ENCODE measurements at places on chromosomes 1 and 21.
A peak's percentile ranks its signal among the peaks of the same experiment; 100 is the strongest.

- no peak for DNase-seq
These were observed 51.0 kb downstream of the CASQ2 start for GRCh38 chr1:115717541-115717940.

- no peak for DNase-seq
These were observed 21.9 kb downstream of the LGALS8 start for GRCh38 chr1:236545621-236546169.

DNA sequence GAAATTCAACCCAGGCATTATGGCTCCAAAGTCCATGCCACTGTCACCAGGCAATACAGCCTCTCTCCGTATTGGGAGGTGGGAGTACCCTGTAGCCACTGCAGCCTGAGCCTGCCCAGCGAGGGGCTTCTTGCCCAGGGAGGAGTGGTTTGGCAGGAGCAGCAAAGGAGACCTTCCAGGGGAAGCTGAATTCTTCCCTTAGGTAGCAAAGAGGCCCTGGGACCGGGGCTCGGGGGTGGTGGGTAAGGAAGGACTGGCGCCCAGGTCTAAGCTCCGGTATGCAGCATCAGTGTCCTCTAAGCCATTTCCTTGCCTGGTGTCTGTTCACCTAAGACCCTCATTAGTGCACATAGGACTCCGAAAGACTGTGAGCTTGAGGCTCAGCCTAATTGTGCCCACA lies 17.0 kb downstream of the TNNT2 start:
- DNase-seq, result no peak

- DNase-seq, result no peak
These were observed 547.4 kb downstream of the LTN1 start for GRCh38 chr21:28445141-28445830.

- no peak for DNase-seq
These were observed 3.4 kb upstream of the PADI2 start for GRCh38 chr1:17122521-17123164.

GRCh38 chr21:26939601-26940111 lies 27.2 kb downstream of the ADAMTS5 start:
- no peak for DNase-seq

GRCh38 chr1:209063767-209064659 lies 519.5 kb upstream of the CAMK1G start:
- no peak for DNase-seq

DNA sequence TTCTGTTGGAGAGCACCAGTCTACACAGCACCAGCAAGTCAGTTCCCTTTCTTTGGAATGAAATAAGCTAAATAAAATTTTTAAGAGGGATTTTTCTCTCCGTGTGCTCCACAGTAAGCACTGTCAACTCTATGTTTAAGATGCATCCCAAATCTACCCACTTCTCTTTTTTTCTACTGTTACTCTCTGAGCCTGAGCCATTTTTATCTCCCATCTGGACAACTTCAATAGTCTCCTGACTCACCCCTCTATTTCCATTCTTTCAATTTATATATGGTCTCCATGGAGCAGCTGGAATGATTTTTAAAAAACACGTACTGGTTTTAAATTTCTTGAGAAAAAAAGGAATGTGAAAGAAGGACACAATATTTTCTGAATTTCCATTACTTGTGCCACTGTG lies 24.7 kb upstream of the CCT8 start:
- no peak for DNase-seq

- no peak for DNase-seq
These were observed 12.2 kb downstream of the DNASE2B start for GRCh38 chr1:84410328-84411095.

DNA sequence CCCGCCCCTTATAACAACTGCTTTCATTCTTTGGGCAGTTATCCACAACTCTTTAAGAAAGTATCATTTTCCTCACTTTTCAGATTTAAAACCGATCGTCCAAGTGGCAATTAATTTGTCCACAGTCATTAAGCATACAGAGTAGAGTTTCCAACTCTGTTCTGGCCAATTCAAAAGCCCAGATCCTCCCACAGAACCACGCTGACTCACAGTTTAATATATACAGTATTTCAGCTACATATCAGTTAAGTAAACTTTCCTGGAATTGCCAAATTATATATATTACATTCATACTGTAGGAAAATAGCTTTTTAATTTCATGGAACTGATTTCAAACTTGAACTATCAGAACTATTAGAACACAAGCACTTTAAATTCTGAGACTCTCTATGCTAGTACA lies 163.8 kb upstream of the ESRRG start:
- no peak for DNase-seq

DNA sequence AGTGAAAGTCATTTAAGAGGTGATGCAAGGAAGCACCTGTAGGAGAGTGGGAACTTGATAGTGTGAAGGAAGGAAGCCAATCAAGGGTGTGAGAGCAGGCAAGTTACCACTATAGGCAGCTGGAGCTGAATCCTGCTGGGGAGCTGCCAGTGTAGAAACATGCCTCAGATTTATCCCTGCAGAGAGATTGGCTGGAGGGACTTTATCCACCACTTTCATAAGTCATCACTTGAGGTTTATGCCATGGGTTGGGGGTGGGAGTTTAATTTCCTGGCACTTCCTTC lies 443.6 kb downstream of the PLPP3 start:
- no peak for DNase-seq

DNA sequence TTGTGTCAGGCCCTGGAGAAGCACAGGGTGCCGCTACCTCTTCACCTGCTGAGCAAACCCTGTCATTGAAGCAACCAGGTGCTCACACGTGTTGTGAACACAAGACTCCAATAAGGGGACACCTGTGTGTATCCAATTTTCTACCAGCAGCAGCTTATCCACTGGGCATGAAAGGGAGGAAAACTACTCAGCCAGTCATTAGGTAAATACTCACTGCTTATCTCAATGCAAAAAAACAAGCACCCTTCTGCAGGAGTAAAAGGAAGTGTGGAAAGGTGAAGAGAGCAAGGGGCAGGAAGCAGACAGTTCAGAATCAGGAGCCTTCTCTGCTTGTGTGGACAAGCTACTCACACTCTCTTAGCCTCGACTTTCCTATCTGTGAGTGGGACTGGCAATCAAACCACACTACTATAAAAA lies 148.9 kb downstream of the ETS2 start:
- DNase-seq, result no peak

- no peak for DNase-seq
These were observed at the start of gene TBX19 for GRCh38 chr1:168280296-168280927. TBX19 (plus strand) TSS chr1:168280877; CDS start chr1:168281091, 214 bp downstream.

DNA sequence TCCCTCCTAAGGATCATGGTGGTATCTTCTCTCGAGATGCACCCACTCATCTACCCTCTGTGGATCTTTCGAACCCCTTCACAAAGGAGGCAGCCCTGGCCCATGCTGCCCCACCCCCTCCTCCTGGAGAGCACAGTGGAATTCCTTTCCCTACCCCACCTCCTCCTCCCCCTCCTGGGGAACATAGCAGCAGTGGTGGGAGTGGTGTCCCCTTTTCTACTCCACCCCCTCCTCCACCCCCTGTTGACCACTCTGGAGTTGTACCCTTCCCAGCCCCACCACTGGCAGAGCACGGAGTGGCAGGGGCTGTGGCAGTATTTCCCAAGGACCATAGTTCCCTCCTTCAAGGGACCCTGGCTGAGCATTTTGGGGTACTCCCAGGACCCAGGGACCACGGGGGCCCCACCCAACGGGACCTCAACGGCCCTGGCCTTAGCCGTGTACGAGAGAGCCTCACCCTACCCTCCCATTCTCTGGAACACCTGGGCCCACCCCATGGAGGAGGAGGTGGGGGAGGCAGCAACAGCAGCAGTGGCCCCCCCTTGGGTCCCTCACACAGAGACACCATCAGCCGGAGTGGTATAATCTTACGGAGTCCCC lies 14.5 kb upstream of the TARS2 start:
- no peak for DNase-seq

GRCh38 chr1:206507284-206508129 lies at the start of gene RASSF5:
RASSF5 (plus strand) TSS chr1:206507531; CDS start chr1:206507603, 72 bp downstream.
- DNase-seq, result peak; percentile 56

All from stimulated activated CD8-positive, alpha-beta memory T cell treated with anti-CD3 and anti-CD28 coated beads, Interleukin-4, amount 100 ng/mL, for 4 hours (primary cell).